Stimulated activated CD4-positive, alpha-beta T cell treated with anti-CD3 and anti-CD28 coated beads, TNF-alpha, amount 100 ng/mL, for 48 hours (primary cell): ENCODE measurements at places on chromosomes 2 and 18.

- DNase-seq: no peak
Observed at GRCh38 chr2:50729306-50730049, 302.5 kb downstream of the NRXN1 start.

GRCh38 chr18:42513441-42513840 lies 558.4 kb downstream of the PIK3C3 start:
- no peak for DNase-seq

DNA sequence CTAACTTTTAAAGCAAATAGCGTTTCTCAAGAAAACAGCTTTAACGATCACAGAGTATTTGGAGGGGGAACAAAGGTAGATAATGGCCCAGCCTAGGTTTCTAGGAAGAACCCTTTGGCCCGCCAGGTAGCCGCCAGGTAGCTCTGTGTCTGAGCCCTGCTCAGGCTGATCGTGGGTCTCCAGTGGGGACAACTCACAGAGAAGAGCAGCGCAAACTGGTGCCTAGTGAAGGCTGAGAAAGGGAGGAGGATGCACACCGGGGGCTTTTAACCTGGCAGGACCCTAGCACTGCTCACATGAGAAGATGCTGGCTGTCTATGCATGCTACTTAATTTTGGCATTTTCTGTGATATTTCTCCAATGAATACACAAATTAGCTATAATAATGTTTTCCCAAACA lies 5.8 kb downstream of the NGEF start:
- DNase-seq: no peak

DNA sequence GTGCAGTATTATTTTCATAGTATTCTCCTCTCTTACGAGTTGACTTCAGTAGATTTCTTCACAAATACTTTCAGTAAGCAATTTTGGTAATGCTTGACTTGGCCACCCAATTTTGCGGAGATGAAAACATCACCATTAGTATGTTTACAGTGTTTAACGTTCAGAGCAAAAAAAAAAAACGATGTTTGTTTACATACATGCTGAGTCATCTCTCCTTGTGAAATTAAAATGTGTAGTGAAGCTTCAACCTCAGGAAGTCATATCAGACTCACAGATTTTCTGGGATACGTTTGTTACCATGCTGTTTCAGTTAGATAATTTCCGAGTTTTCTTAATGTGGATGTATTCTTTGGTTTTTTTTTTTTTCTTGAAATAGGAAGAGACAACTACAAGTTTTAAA lies 100.1 kb downstream of the CTNNA2 start:
- no peak for DNase-seq
